NCI-H1417 (cell line): ENCODE measurements at places on chromosomes 7 and 10.

- no peak for DNase-seq
Observed at GRCh38 chr10:74177140-74177677, 26.2 kb downstream of the ADK start.

- DNase-seq, result no peak
Observed at GRCh38 chr10:3631291-3631690, 153.7 kb downstream of the KLF6 start.

- DNase-seq, result no peak
Observed at GRCh38 chr10:129936266-129936922, 27.7 kb downstream of the EBF3 start.

GRCh38 chr7:36761835-36762234, 37.5 kb upstream of the AOAH start:
- DNase-seq, result no peak

DNA sequence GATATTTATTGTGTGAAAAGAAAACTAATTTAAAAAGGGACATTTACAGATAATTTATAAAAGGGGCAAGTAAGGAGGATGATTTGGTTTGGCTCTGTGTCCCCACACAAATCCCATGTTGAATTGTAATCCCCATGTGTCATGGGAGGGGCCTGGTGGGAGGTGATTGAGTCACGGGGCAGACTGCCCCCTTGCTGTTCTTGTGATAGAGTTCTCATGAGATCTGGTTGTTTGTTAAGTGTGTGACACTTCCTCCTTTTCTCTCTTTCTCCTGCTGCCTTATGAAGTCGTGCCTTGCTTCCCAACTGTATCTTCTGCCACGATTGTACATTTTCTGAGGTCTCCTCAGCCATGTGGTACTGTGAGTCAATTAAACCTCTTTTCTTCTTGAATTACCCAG, 171.0 kb upstream of the SEMA3E start:
- DNase-seq, result no peak

DNA sequence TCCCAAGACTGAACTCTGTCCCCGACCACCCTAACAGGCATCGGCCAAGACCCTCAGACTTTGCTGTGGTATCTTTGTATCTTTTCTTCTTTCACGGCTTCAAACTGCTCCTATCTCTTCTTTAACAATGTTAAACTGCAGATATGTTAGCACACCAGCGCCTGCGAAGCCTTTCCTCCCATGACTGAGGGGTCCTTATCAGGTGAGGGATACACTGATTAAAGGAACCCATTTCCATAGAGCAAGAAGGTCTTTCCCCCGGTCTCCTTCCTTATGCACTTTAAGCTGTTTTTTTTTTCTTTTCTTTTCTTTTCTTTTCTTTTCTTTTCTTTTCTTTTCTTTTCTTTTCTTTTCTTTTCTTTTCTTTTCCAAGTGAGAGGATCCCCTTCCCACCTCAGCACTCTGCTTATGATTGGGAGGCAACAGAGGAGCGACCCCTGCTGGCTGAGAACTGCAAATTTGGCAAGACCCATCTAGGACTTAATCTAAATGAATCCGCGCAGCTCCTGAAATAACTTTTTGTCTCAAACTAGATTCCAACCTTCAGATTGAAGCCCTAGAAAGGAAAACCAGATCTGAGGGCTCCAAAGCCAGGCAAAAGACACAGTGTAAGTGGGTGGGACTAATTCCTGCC, 109.9 kb downstream of the ITGB8 start:
- no peak for DNase-seq

GRCh38 chr10:124221356-124222317, 128.2 kb upstream of the CHST15 start:
- no peak for DNase-seq

DNA sequence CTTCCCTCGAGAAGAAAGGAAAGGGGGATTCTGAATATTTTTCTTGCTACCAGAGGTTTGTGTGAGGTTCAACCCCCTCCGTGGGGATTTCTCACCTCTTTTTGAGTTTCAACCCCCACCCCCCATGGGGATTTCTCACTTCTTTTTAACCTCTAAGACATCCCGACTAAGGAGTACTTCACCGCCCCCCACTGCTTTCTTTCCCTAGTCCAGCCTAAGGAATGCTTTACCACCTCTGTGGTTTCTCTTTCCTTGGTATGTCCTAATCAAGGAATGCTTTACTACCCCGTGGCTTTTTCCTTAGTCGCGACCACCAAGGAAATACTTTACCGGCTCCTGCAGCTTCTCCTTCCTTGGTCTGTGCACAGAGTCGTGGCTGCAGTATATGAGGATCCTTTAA, 149.4 kb downstream of the LYZL1 start:
- DNase-seq, result no peak

- DNase-seq, result no peak
Observed at GRCh38 chr7:158595068-158595467, 7.4 kb upstream of the PTPRN2 start.

DNA sequence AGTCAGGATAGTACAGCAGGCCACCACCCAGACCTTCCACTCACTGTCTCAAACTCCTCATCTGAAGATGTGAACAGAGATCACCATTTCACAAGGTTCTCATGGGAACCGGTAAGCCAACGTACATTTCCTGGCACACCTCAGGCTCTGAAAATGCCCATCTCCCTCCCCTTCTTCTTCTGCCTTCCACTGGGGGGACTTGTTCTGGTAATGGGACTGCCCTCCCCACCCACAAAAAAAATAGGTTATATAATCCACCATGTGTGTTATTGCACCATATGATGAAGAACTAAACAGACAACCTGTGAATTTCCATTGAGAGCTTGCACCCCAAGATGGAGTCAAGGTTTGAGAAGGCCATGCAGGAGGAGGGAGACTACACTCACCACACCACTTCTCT, 42.1 kb upstream of the IKZF1 start:
- no peak for DNase-seq

DNA sequence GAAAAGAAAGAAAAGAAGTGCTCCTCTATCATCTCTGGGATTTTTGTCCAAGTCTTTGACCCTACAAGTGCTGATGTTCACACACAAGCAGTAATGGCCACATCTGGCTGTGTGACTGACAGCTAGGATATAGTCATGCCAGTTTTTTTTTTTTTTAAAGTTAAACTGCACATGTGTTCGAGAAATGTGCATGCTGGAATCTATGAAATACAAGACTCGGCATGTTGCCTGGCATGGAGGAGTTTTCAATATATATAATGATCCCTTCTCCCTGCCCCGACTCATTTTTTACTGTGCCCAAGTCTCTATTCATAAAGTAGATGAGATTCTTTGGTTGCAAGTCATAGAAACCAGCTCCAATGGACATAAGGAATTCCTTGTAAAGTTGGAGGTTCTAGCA, 60.4 kb upstream of the FGFR2 start:
- no peak for DNase-seq

GRCh38 chr7:12888717-12889116, 201.3 kb downstream of the ARL4A start:
- no peak for DNase-seq

- no peak for DNase-seq
Observed at GRCh38 chr10:814536-815302, 116.8 kb downstream of the LARP4B start.

DNA sequence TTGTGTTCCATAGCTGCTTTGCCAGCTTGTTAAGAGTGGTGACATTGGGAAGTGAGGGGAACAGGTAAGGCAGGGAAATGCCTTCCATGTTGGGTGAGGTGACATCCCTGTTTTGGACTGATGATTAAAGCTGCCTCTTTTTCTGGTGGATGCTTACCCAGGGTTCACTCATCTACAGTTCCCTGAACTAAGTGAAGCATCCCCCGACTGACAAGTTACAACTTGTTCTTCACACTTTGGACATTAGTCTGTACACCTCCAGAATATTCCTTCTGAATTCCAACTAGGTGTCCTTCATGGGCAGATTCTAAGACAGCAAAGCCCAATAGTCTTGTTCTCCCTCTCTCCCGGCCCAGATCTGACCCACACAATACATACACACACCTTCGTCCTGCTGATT, 63.4 kb downstream of the HDAC9 start:
- DNase-seq, result no peak

GRCh38 chr10:123948030-123948823, 56.6 kb upstream of the CPXM2 start:
- no peak for DNase-seq

DNA sequence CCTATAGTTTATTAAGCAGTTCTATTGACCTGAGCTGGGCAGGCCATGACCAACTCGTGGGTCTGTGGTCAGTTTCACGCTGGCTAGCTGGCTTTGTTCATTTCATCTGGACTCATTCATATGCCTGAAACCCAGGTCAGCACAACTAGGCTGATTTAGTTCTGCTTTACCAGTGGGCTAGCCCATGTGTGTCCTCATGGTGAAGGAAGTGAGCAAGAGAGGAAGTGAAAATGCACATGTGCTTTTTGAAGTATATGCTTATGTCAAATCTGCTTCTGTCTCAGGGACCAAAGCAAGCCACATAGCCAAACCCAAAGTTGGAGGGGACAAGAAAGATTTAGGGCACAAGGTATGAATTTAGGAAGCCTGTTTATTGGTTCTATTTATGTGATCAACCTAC, 154.5 kb downstream of the RNF133 start:
- no peak for DNase-seq

GRCh38 chr10:72001033-72001395, 36.8 kb downstream of the CHST3 start:
- DNase-seq, result no peak

DNA sequence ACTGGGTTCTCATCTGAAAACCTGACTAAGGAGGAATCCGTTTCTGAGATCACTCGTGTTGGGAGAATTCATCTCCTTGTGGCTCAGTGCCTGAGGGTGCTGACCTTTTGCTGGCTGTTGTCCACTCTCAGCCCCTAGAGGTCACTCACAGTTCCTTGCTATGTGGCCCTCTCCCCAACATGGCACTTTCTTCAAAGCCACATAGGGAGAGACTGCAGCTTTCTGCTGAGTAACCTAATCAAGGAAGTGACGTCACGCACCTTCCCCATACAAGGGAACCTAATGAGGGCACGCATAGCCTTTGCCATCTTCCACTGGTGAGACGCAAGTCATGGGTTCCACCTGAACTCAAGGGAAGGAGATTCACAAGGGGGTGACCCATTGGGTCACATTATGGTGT, 23.2 kb downstream of the STEAP1B start:
- DNase-seq, result no peak

- no peak for DNase-seq
Observed at GRCh38 chr10:391305-391704, 256.1 kb downstream of the ZMYND11 start.

GRCh38 chr7:123901101-123901500, 23.9 kb upstream of the SPAM1 start:
- no peak for DNase-seq

GRCh38 chr7:159271781-159272180, 127.1 kb upstream of the VIPR2 start:
- DNase-seq, result no peak

DNA sequence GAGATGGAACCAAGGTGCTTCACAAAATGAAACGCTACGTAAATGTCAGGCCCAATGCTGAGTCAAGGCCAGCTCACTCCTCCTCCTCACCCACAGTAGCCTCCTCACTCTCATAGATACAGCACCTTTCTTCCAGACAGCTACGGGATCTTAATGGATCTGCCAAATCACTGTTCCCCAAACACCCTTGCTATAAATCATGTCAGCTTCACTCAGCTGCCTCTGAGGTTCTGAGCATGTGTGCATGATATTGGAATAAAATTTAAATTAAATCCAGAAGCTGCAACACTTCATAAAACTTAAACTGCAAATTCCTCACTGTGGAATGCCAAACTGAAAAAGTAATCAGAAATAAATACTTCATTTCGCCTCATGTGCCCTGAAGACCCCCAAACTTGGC, 14.7 kb upstream of the CPXM2 start:
- no peak for DNase-seq

- peak; percentile 54 for DNase-seq
Observed at GRCh38 chr7:116738378-116738777, 66.4 kb downstream of the MET start.

- no peak for DNase-seq
Observed at GRCh38 chr10:120172356-120172755, 279.8 kb downstream of the SEC23IP start.

- no peak for DNase-seq
Observed at GRCh38 chr7:156979711-156980110, 30.2 kb downstream of the NOM1 start.

DNA sequence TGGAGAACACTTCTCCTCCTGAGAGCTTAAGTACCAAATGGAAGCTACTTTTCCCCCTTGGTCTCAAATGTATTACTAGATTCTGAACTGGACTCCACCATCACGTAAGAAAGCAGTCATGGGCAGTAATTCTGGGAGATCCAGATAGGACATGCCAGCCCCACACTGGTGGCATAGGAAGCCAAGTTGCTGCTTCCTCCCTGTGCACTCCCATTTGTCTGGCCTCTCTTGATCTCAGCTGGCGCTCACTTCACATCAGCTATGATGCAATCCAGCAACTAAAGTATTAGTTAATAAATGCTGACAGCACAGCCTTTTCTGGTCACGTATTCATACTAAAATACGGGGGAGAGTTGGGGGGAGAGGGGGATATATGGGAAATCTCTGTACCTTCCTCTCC, 3.4 kb upstream of the IL6 start:
- DNase-seq, result no peak

DNA sequence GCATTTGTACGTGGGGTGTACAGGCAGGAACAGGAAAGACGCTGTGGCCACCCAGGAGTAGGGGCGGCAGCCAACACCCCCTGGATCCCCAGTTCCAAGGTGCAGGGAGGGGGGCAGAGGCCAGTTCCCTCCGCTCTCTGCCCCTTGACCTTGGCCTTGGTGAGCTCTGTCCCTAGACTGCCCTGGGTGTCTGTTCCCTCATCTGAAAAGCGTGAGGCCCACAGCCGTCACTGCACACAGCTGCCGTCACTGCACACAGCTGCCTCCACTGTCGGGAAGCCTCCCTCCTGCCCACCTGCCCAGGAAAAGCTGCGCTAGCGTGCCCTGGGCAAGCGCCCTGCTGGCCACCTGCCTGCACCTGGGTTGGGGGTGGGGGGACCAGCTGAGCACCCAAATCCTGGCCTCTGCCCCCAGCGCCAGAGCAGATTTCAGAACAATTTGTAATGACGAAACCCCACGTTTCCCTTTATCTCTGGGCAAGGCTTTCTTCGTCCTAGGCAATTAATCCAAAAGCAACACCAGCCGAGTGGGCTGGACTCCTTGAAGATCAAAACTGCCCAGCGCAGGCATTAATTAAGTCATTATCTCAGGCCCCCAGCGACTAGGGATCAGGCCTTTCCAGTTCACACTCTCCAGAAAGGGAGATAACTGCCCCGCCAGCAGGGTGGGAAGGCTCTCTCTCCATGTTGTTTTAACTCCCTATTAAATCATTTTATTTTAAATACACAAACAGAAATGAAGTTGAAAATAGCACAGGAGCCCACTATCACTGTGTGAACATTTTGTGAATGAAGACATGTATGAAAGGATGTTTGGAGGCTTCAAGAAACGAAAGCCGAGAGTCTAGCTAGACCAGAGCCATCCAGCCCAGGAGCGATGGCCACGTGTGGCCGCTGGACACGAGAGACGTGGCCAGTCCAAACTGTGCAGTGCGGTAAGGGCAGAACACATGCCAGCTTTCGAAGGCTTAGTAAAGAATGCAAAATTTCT, 4.0 kb upstream of the PDGFA start:
- peak; percentile 49 for DNase-seq

DNA sequence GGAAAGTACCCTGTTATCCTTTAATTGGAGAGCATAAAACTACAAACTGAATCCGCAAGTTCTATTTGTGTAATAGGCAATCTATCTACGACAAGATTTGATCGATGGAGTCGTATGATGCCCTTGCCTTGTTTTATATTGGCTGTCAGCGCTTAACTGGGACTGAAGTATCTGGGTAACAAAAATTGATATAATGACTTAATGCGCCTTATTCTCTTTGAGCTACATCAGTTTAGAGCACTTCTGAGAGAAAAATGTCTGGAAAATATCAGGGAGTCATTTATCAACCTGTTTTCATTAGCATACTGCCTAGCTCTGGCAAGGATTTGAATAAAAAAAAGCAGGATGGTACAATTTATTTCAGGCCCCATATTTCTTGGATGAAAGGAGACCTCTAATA, 262.1 kb downstream of the LRMDA start:
- no peak for DNase-seq
